ENCODE measurements at places on chromosomes 3 and 15. TPM values are rescaled to one million over a fixed set of nuclear protein-coding genes. Genes with fewer than 3 reads are reported as not detected.

DNA sequence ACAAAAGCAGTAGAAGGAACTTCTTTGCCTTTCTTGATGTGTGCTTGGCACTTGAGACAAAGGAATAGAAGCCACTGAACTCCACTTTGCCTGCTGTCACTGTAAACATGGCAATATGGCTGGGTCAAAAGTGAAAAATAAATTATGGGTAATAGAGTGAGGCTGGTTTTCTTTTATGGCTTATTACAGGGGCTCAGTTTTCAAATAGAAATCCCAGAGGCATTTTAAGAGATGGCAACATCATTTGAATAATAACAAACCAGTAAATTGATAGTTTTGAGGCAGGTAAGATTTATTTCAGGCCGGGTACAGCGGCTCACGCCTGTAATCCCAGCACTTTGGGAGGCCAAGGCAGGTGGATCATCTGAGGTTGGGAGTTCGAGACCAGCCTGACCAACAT lies 2.8 kb downstream of the C3orf52 start:
- DNase-seq: no peak

DNA sequence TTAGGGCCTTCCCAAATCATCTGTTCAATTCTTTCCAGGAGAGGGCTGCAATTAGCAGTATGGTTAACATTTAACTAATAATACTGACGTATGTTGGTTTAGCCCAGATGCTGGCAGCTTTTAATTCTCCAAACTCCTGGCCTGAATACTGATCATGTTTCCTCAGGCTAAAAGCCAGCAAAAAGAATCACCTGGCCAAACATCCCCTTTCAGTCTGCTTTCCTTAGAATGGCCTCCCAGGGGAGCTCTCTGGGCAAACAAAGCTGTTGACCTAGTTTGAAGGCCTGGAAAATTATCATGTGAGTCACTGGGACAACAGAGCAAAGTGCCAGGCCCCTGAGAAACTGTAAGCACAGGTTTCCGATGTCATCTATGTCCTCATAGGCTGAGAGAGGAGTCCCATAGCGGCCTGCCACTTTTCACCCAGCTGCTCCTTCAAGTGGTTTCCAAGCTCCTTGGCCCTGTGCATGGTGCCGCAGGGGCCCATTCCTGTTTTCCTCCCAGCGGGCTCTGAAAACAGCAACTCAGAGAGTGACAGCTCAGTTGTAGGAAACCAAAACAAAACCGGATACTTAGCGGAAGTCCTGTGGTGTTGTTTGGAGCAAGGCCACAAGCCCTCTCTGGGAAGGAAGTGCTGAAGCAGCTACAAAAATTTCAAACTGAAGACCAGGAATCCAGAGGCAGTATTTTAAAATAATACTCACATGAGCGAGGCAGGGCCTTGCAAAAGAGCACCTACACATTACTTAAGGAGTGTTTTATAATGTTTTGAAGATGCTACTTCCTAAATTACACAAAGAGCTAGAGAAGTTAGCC lies 36.5 kb upstream of the RAB11A start:
- peak; percentile 90 for DNase-seq

- no peak for DNase-seq
These were observed 15.6 kb downstream of the THAP10 start for GRCh38 chr15:70876683-70877082.

GRCh38 chr15:59369597-59369996 lies 3.1 kb downstream of the MYO1E start:
- no peak for DNase-seq

DNA sequence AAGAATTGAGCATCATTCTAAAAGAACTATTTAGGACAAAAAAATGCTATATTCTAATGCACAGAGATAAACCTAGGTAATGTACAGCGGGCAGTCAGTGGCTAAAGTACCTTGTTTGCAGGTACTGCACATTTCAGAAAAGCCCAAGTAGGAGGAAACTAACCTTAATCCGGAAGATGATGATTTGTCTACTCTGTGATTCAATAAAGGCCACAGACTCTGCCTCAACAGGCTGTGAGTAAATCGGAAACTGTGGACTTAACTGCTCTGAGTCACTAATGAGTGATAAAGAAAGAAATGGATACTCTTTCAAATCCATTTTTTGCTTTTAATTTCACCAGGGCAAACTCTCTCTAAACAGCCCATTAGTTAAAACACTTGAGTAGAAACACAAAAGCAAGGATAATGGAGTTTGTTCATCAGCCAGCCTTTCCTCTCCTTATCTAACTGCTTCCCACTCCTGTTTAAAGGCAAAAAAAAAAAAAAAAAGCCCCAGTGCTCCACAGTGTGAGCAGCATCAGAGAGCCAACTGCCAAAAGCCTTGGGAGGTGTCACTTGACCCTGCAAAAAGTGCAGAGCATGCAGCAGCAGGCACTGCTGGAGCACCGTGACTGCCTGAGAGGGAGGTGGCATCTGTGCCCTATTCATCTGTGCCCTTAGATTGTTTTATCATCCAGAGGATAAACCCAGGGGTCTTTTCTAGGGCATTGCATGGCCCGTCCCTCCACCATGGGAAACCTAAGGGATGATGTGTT lies 187.7 kb downstream of the SATB1 start:
- peak; percentile 64 for DNase-seq

The CHRM5 gene
- 0.03 TPM for polyA plus RNA-seq

The HDC gene
- polyA plus RNA-seq: not detected

The FOXB1 gene
- not detected for polyA plus RNA-seq

The CASR gene
- not detected for polyA plus RNA-seq

All from IMR-90 (cell line).